ENCODE measurements at places on chromosomes 1 and 21. TPM values are rescaled to one million over a fixed set of nuclear protein-coding genes. Genes with fewer than 3 reads are reported as not detected.

Gene HIVEP3
- total RNA-seq: 0.17 TPM

Gene KISS1
- 1.7 TPM for total RNA-seq

Gene CRP
- total RNA-seq: not detected

Gene OLIG2
- total RNA-seq: not detected

Gene RAB25
- total RNA-seq: not detected

Gene S100A2
- total RNA-seq: 3.3 TPM

Gene SPSB1
- 57.1 TPM for total RNA-seq

Gene KLHDC9
- total RNA-seq: 4.5 TPM

Gene SPATA46
- total RNA-seq: not detected

Gene C1orf56
- 1.7 TPM for total RNA-seq

Gene PDC
- total RNA-seq: not detected

Gene ORC1
- total RNA-seq: 0.66 TPM

Gene AADACL3
- not detected for total RNA-seq

Gene CELA2A
- not detected for total RNA-seq

Data from smooth muscle cell of trachea (primary cell).